ENCODE measurements at places on chromosomes 1 and 21. TPM values are rescaled to one million over a fixed set of nuclear protein-coding genes. Genes with fewer than 3 reads are reported as not detected.

- no peak for DNase-seq
These were observed 43.2 kb downstream of the FMO4 start for GRCh38 chr1:171357179-171357578.

DNA sequence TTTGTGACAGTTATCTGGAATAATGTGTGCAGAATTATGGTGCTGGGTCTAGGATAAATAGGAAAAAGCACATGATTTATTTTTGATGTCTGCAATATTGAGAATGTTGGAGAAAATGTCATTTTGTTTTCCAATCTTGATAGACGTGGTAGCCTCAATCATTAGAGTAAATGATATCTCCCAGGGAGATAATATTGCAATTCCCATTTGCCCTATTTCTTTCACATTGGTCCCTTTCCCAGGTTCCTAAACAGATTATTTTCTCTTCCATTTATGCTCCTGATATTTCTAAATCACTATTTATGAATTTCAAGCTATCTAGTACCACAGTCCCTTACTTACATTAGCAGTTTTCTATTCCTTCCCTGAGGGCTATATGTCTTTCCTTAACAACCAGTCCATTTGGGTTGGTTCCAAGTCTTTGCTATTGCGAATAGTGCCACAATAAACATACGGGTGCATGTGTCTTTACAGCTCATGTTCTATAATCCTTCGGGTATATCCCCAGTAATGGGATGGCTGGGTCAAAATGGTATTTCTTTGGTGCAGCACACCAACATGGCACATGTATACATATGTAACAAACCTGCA is 447.3 kb downstream of the PLA2G4A start:
- DNase-seq = no peak

- DNase-seq = peak; percentile 32
These were observed 71.2 kb upstream of the RUNX3 start for GRCh38 chr1:25001125-25001915.

GRCh38 chr1:220455559-220455958 is 72.4 kb upstream of the MARK1 start:
- no peak for DNase-seq

GRCh38 chr1:218970397-218970990 is 203.2 kb upstream of the LYPLAL1 start:
- no peak for DNase-seq

GRCh38 chr21:32921632-32922230 is 104.0 kb upstream of the OLIG2 start:
- peak; percentile 19 for DNase-seq

GRCh38 chr1:68234094-68234493 is 1.8 kb upstream of the WLS start:
- no peak for DNase-seq

DNA sequence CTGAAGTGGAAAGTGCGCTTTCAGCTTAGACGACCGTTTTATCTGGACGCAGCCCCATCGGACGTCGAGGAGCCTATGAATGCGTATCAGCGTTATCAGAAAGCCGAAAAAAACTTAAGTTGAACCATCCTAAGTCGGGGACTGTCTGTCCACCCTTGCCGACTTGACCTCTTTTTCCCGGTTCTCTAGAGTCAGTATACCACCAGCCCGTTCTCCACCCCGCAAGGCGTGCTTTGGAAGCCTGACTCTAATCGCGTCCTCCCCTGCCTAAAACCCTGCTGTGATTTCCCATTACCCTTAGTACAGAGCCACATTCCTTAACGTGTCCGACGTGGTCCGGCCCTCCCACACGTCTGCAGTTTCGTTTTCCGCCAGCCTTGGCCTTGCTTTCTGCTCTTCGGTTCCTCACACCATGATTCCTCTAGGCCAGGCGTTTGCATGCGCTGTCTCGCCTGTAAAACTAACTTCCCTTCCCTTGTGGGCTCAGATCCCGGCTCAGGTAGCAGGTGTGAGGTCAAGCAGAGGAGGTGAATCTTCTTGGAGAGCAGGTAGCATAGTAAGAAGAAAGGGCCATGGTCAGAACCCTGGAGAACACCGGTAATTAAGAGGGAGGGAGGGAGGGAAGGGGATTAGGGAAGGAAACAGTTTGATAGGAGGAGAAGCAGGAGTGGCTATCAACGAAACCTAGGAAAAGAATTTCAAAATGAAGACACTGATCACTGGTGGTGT is 865 bp downstream of the ADPRS start:
- peak; percentile 66 for DNase-seq

DNA sequence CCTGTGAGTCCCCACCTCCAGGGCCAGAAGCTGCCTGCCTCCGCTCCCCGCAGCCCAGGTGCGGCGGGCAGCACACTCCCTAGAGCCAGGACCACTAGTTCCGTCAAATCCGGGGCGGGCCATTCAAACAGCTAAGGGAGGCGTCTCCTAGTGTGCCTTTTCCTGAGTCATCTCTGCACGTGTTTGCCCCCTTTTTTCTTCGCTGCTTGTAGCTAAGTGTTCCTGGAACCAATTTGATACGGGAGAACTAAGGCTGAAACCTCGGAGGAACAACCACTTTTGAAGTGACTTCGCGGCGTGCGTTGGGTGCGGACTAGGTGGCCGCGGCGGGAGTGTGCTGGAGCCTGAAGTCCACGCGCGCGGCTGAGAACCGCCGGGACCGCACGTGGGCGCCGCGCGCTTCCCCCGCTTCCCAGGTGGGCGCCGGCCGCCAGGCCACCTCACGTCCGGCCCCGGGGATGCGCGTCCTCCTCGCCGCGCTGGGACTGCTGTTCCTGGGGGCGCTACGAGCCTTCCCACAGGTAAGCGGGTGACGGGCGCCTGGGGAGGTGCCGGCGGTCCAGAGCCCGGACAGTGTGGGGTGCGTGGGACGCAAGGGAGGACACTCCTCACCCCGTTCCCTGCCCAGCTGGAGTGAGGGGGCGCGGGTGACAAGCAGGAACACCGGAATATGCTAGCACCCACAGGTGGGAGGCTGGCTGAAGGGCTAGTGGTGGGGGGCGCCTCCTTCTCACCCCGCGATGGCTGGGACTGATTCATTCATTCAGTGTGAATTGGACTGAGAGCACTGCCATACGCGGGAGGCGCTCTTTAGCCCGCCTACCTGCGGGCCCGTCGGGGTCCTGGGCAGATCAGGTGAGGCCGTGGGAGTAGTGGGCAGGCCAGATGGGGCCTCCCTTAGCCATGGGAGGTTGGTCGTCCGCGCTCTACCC is at the start of gene TNFRSF8:
TNFRSF8 (plus strand) TSS at position 163 of the 932 bp plus-strand sequence; CDS start at position 459, 296 bp downstream.
- DNase-seq = no peak

GRCh38 chr1:47507881-47508701 is 70.2 kb downstream of the FOXD2 start:
- DNase-seq = peak; percentile 35

- DNase-seq = no peak
These were observed 169 bp downstream of the UBAP2L start for GRCh38 chr1:154220970-154221277.

GRCh38 chr1:150516616-150517015 is 1.1 kb downstream of the FALEC start:
- no peak for DNase-seq

DNA sequence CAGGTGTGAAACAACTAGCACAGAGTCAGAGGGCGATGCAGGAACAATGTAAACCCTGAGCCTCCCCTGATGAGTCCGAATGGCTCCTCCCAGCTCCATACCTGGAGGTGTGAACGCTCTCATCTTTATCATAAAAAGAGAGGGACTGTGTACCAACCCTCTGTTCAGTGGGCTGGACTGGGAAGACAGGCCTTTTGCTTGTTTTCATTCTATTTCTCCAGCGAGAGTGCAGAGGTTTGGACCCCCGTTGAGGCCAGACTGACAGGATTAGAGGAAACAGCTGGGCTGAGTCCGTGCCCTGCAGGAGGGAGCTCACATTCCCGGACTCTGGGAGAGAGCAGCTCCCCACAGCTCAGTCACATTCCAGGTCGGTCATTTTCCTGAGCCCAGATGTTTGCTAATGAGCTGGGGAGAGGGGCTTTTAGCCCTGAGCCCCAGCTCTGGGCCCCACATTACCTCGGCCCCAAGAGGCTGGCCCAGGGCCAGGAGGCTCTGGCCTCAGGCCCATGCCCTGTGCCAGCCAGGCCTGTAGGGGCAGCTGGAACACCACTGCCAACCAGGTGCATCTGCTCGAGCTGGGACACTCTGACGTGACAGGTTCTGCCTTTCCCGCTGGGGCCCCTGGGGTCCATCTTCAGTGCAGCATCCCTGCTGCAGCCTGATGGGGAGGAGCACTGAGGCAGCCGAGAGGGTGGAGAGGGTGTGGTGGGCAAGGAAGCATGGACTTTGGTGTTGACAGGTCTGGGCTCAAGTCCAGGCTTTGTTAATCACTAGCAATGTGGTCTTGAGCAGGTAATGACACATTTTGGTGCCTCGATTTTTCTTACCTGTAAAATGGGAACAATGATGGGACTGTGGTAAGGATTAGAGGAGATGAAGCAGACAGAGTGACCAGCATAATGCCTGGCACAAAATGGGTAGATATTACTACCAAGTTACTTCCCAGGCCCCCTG is 3.5 kb upstream of the NBL1 start:
- peak; percentile 44 for DNase-seq

GRCh38 chr21:35048183-35048601 is 910 bp downstream of the RUNX1 start:
- peak; percentile 53 for DNase-seq

DNA sequence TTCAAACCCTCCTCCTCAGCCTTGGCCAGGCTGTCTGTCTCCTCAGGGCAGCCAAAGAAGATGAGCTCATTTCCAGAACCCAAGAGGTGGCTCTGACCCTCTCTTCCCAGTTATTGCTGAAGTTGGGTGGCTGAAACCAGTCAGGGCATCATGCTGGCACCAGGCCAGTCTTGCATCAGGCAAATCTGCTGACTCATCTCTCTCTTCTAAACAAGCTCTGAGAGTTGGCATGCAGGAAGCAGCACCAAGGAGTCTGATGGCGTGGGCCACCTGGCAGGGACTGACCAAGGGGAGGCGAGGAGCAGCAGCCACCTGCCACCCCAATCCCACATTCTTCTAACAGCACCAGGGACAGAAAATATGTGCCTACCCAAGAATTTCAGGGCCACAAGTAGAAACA is 104.8 kb upstream of the ATP1A1 start:
- peak; percentile 43 for DNase-seq

DNA sequence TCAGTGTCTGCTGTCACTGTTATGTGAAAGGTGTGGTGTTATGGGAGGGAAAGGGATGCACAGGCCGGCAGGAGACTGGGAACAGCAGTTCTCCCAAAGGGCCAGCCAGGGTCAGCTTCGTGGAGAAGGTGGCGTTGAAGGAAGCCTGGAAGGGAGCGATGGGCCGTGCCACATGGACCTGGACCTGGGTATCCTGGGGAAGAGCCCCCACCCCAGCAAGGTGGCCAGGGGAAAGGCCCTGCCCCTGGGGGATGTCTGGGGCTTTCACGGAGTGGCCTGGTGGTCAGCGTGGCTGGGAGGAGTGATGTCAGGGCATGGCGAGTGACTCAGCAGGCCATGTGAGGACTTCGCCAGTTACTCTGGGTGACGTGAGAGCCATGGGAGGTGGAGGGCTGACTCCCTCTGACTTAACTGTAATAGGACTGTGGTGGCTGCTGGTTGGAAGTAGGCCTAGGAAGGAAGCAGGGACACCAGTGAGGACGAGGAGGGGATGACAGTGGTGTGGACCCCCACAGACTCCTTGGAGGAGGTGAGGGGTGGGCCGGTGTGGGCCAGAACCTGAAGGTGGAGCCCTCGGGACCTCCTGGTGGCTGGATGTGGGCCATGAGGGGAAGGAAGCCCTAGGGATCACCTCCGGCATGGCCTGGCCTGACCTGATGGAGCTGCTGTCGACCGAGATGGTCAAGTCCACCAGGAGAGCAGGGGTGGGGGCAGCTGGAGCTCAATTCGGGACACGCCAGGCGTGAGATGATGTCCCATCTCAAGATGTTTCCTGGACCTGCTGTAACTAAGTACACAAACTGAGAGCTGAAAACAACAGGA is 54.5 kb downstream of the BACE2 start:
- DNase-seq = peak; percentile 21

DNA sequence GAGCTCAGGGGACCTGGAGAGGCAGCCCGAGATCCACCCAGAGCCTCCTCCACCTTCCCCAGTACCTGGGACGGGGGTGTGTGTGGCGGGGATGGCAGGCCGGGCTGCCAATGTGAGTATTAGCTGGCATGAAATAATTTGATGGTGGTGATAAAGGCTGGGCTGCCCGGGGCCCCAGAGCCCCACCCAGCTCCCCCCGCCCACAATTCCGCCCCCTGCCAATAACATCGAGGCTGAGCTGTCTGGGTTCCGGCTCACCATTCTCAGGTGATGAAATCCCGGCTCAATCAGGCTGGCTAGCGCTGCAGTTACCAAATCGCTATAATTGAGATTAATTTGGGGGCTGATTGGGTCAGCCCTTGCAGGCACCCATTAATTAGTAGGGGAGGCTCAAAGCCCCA is 103.8 kb upstream of the CASZ1 start:
- no peak for DNase-seq

- no peak for DNase-seq
These were observed 977 bp downstream of the TRAF3IP3 start for GRCh38 chr1:209756615-209757445.

DNA sequence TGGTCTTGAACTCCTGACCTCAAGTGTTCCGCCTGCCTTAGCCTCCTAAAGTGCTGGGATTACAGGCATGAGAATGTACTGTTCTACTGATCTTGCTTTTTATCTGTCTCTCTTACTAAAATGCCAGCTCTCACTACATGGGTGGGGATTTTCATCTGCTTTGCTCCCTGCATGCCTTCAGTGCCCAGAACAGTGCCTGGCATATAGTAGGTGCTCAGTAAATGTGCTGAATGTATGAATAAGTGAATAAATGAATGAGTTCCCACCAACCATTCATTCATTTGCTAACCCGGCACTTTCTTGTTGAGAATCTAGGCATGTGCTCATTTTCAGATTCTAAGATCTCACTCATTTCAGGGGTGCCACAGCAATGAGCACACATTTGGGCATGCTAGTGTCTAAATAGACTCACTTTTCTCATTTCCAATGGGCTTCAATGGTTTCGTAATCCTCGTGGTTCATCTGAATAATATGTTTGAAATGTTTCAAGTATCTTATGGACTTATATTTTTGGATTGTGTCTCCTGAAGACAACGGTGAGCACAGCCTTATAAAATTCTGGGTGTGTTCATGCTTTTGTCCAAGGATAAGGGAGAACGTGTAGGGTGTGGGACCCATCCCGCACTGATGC is 7.6 kb downstream of the DHRS3 start:
- no peak for DNase-seq

DNA sequence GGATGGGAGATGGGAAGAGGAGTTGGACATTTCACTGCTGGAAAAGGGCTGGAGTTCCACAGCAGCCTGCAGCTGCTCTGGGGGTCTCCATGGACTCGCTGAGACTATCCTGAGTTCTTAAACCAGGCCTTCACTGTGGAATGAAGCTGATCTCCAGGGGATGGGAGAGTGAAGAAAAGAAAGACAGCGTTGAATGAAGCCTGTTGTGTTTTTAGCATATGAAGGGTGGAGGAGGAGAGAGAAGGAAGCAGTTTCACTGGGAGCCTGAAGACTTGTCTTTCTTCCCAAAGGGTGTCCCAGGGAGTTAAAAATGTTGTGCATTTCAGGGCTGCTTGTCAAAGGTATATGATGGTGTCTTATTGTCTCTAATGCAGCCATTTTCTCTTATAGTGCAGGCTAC is 9.2 kb downstream of the ROR1 start:
- DNase-seq = no peak

The PTGFR gene
- total RNA-seq = 39.9 TPM

The RTCA gene
- 42.8 TPM for total RNA-seq

The RHBDL2 gene
- total RNA-seq = not detected

The S100A8 gene
- total RNA-seq = 0.68 TPM

The SYT14 gene
- total RNA-seq = 1.1 TPM

The H6PD gene
- total RNA-seq = 10.2 TPM

The GALNT2 gene
- 33.3 TPM for total RNA-seq

The SV2A gene
- total RNA-seq = 11.4 TPM

The OR2M2 gene
- total RNA-seq = not detected

The CFHR3 gene
- not detected for total RNA-seq

The NMNAT2 gene
- total RNA-seq = 4.4 TPM

The KIF21B gene
- total RNA-seq = 0.60 TPM

The SERPINC1 gene
- 0.39 TPM for total RNA-seq

The S100A3 gene
- total RNA-seq = 15.3 TPM

The PGLYRP3 gene
- not detected for total RNA-seq
